ENCODE measurements at places on chromosomes 6 and 20.

- peak; percentile 5 for DNase-seq
Measured at GRCh38 chr20:2093159-2093781, 8.4 kb upstream of the STK35 start.

GRCh38 chr6:87945966-87946365, 101.7 kb upstream of the SPACA1 start:
- DNase-seq, result no peak

DNA sequence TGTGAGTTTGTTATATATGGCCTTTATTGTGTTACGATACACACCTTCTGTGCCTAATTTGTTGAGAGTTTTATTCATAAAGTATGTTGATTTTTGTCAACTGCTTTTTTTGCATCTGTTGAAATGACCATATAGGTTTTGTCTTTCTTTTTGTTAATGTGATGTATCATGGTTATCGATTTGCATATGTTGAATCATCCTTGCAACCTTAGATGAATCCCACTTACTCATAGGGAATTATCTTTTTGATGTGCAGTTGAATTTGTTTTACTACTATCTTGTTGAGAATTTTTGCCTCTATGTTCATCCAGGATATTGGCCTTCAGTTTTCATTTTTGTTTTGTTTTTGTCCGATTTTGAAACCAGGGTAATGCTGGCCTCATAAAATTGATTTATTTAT, 45.7 kb upstream of the TPD52L1 start:
- no peak for DNase-seq

DNA sequence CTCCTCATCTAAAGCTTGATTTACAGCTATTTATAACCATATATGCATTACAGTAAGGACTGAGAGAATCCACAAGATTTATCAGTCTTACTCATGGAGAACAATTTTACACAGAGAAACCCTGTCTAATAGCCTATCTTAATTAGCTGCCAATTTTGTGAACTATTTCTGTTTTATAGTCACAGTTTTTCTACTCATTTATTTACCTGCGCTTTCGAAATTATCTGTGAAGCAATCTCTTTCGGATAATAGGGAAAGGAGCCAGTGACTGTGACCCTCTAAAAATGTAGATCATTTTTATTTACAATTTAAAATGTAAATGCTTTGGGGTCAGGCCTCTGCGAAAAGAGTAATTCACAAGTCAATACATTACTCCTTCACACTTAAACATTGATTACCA, 98.1 kb downstream of the TSHZ2 start:
- no peak for DNase-seq

GRCh38 chr6:106145741-106146227, 59.6 kb downstream of the PRDM1 start:
- no peak for DNase-seq

DNA sequence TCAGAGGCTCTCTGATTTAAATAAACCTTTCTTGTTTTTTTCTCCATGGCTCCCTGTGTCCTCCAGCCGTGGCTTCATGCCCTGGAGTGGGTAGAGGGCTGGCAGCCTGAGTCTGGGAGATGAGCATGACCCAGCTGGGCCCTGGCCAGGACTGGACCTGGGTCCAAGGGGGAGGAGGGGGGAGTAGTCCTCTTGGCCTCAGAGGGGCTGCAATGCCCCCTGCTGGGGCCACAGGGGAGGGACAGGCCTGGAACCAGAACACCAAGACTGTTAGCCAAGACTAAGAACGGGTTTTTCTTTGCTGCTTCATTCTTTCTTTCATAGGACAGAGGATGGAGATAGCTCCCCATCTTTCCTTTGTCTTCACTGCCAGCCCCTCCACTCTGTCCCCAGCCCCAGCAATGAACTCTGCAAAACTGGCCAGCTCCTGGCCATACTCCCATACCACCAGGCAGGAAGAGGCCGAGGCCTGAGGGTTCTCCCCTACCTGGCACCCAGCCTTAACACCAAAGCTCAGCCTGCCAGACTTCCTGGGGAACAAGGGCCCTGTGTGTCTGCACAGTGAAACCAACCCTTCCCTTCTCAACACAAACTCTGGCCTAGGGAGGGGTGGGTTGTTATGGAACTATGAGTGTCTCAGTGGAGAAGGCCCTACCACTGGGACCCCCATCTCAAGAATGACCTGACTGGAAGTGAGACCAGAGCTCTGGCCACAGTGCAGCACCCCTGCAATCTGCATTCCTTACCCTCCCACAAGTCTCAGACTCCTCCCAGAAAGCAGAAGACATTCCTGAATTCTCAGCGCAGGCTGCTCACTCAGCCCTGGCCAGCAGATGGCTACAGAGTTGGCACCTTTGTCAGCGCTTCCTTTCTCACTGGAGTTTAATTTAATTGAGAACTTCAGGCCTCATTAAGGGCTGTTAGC, 11.0 kb downstream of the SLC29A1 start:
- no peak for DNase-seq

DNA sequence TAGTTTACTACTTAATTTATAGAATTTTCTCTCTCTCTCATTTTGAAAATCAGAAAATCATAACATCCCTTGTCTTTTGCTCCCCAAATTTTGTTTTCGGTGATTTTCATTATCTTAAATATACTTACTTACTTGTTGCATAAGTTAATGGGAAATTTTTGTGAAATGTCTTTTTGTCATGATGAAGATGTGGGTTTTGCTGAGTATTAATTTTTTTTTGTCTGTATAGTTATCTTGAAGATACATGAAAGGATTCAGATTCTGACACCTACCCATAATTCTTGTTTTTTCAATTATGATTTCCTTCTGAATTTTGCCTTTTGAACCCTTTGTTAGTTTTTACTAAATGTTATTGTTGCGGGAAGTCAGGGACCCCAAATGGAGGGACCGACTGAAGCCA, 817.9 kb downstream of the EYS start:
- DNase-seq, result no peak

- DNase-seq, result no peak
Measured at GRCh38 chr20:53691811-53692192, 98.2 kb upstream of the ZNF217 start.

- no peak for DNase-seq
Measured at GRCh38 chr6:115643762-115644161, 416.9 kb downstream of the FRK start.

- DNase-seq, result no peak
Measured at GRCh38 chr6:164013480-164014208, 599.1 kb downstream of the QKI start.

DNA sequence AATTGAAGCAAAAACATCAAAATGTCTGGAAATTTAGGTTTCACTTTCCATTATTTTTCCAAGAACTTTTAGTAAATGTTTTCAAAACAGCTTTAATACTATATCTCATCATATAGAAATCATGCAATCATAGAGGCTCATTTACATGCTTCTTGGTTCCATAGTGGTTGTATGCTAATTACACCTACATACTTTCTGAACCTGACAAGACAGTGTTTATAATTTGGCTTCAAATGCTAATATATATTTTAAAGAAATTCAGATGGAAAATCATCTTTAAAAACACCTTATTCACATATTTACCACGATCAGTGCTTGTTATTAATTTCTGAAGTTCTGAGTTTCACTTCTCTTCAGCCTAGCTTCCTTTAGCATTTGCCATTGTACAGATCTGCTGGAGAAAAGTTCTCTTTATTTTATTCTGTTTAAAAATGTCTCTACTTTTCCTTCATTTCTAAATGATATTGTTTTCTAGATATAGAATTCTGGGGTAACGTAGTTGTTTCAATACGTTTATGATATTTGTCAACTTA, 89.9 kb downstream of the PLCB1 start:
- DNase-seq, result no peak

DNA sequence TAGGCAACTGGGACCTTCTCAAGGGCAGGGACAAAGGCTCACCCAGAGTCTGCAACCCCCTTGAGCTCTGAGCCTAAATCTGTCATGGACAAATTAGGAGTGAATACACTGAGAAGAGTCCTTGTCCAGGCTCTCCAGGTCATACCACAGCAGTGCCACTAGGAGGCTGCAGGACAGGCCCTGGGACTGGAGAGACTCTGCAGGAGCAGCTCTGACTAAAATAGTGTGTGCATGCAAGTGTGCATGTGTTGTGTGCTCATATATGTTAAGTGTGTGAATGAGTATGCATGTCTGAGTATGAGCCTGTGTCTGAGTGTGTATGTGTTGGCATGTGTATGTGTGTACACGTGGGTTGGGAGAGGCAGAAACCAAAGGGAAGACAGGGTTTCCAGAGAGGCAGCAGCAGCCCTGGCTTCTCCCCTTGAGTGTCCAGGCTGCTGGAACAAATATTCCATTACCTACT, 27.1 kb downstream of the MRPL14 start:
- DNase-seq, result no peak

GRCh38 chr6:63347599-63347998, 27.8 kb upstream of the LGSN start:
- no peak for DNase-seq

GRCh38 chr20:52010541-52010940, 181.0 kb downstream of the ZFP64 start:
- DNase-seq, result no peak

DNA sequence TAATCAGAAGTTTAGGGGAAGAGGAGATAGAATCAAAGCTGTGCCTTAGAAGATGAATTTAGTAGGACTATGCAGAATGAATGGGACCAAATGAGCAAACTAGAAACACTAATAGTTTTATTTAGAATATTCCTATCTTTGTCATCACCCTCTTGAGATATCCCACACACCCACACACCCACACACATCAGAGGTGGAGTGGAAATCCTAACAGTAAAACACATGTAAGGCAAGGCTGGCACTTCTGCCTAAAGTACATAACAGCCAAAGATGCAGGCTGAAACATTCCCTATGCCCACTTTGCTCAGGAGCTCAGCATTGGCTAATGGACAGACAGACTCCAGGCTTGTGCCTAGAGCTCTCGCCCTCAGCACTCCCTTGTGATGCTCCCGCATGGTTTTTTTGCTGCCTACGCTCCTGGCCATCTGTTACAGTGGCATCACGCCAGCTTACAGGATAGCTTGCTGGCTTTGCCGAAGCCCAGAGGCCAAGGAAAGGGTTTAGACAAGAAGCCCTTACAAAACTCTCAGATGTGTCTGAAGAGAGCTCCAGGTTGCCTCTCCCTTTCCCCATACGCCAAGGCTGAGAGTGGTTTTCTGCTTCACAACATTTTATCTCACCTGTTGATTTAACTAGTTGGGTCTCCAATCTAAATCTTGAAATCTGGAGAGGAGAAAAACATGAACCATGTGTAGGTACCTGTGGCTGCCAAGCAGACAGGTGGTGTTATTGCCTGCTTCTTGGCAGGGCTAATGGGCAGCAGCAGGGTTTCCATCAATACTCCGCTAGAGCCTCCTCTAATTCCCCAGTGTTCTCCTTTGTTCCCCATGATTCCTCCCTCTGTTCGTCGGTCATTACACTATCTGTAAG, 282.6 kb upstream of the ID4 start:
- no peak for DNase-seq

DNA sequence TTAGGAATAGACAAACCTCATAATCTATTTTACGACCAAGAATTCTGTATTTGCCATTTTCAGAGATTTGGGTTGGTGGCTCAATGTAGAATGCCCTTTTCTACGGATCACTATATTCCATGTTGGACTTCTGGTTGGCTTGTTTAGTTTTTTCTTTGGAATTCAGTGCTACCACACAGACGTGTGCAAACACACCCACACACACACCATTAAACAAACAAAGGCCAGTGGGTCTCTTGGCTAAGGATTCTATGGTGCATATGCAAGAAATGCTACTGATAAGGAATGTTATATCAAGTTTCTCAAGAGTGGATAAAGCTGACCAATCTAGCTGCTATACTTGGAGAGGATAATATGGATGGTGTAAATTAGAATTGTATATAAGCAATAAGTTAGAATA, 8.0 kb downstream of the ABT1 start:
- DNase-seq, result no peak

- no peak for DNase-seq
Measured at GRCh38 chr20:47125508-47125757, 230.8 kb downstream of the EYA2 start.

DNA sequence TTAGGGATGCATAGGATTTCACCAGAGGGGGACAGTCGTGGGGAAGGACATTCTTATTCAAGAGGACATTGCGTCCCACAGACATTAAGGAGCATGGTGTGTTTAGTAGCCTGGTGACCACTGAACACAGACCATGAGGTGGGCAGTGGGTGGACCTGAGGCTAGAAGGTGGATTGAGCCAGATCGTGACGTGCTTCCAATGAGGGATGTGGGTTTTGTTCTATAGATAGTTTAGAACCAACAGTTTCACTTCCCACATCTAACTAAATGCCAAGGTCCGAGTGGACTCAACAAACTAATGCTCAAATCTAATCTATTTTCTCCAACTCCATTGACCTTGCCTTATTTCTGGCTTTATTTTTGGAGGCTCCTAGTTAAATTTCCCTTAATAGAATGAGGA, 58.5 kb downstream of the OGFRL1 start:
- no peak for DNase-seq

DNA sequence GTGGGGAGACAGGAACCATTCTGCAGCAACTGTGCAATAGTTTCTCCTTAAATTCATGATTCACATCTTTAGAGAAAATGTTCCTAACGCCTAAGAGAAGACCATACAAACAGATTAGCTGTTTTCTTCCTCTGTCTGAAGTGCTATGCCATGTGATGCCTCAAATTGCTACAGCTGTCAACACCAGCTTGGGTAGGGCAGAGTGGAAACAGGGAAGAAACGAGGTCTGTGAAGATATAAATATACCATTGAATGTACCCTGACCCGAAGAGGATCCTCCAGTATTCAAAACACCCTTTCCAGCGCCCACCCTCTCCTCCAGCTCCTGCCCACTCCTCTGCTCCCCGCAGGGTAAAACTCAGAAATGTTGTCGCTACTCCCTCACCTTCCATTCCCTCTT, 40.3 kb upstream of the PRND start:
- DNase-seq, result no peak

GRCh38 chr20:9025643-9026042, 43.2 kb upstream of the PLCB4 start:
- DNase-seq, result no peak

- no peak for DNase-seq
Measured at GRCh38 chr6:37862430-37862829, 42.9 kb downstream of the ZFAND3 start.

- no peak for DNase-seq
Measured at GRCh38 chr6:140311146-140311545, 936.7 kb upstream of the CITED2 start.

DNA sequence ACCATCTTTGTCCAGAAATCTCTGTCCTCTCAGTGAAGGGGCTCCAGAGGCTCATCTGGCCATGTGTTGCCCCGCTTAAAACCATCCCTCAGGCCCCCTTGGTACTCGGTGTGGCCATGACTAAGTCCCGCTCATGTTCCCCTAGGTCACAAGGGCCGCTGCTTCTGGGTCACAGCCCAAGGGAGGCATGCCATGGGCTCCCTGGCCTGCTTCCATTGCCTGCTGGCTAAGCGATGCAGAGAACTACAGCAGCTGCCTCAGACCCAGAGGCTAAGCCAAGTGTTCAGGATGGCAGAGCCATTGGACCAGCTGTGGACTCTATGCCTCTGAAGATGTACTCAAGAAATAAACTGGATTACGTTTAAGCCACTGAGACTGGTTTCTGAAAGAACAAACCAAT, 95.5 kb downstream of the ZFP64 start:
- no peak for DNase-seq
